ENCODE measurements at places on chromosomes 12 and 14.

DNA sequence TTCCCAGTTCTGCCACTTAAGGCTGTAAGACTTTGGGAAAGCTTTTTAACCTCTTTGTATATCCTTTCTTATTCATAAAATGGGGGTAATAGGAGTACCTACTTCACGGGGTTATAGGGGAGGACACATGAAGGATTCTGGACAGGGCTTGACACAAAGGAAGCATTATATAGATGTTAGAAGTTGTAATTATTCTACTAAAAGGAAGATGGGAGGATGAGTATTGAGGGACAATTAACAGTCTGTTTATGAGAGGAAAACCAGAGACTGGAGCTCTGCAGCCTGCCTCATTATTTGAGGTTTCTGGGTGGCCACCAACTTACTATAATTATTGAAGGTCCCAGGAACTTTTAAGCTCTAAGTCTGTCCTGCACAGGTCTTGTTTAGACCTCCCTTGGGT is 34.0 kb downstream of the PELI2 start:
- no peak overlapping the region for H3K27ac ChIP-seq
- H3K36me3 ChIP-seq, result no peaks in the 10 kb centered on the region
- no peaks in the 10 kb centered on the region for H3K4me1 ChIP-seq

GRCh38 chr12:118979763-118980406 is 1.5 kb upstream of the SRRM4 start:
- no peak overlapping the region for H3K4me3 ChIP-seq
- H3K4me1 ChIP-seq, result no peaks in the 10 kb centered on the region
- H3K27me3 ChIP-seq, result no peaks in the 10 kb centered on the region
- no peak overlapping the region for H3K27ac ChIP-seq
- peak; percentile 25 for DNase-seq

GRCh38 chr12:103833891-103834290 is 7.1 kb downstream of the NT5DC3 start:
- no peak overlapping the region for H3K27ac ChIP-seq
- H3K27me3 ChIP-seq, result no peaks in the 10 kb centered on the region
- no peaks in the 10 kb centered on the region for H3K4me1 ChIP-seq
- H3K36me3 ChIP-seq, result no peaks in the 10 kb centered on the region
- no peak overlapping the region for H3K4me3 ChIP-seq

GRCh38 chr12:107359382-107359781 is 266.0 kb upstream of the CRY1 start:
- H3K4me1 ChIP-seq, result peaks cover 31% of the 10 kb centered on the region
- no peaks in the 10 kb centered on the region for H3K27me3 ChIP-seq
- H3K4me3 ChIP-seq, result no peak overlapping the region
- no peaks in the 10 kb centered on the region for H3K36me3 ChIP-seq
- DNase-seq, result peak; percentile 56

- DNase-seq, result no peak
- no peaks in the 10 kb centered on the region for H3K4me1 ChIP-seq
- H3K4me3 ChIP-seq, result no peak overlapping the region
- H3K36me3 ChIP-seq, result no peaks in the 10 kb centered on the region
- H3K27ac ChIP-seq, result no peak overlapping the region
Observed at GRCh38 chr14:92492258-92492657, 21.3 kb upstream of the RIN3 start.

- no peak overlapping the region for H3K4me3 ChIP-seq
- no peaks in the 10 kb centered on the region for H3K36me3 ChIP-seq
- no peak overlapping the region for H3K27ac ChIP-seq
- H3K4me1 ChIP-seq, result peaks cover 12% of the 10 kb centered on the region
- DNase-seq, result peak; percentile 10
Observed at GRCh38 chr14:73602994-73603393, 9.3 kb upstream of the ACOT6 start.

DNA sequence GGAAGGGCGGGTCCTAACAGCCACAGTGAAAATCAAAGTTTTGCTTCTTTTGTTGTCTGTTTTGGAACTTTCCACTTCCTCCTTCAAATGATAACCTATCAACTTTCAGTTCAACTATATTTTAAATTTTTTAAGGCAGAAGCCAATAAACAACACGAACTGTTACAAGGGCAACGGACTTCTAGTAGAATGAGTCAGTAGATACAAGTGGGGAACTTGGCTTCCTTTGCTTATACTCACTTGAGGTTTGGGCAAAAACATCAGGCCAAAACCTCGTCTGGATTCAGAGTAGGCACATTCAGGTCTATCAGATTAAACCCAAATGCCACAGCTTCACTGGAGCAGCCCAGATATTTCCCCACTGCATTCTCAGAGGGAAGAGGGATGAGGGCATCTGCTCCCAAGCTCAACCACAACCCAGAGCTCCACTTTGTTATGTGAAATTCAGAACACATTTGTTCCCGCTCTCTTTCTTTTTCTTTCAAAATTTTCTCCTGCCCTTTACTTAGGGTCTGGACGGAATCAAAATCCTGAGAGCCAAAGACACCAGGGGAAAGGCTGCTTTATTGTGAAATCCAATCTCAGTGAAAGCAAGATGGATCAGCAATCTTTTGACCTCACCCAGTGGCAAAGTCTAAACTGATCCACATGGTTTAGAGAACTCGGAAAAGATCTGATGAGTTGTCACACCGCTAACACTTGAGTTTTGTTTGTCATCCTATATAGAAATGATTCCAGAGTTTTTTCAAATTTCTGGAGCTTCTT is 152.5 kb upstream of the BTG1 start:
- H3K36me3 ChIP-seq, result no peaks in the 10 kb centered on the region
- H3K27ac ChIP-seq, result no peak overlapping the region
- no peak overlapping the region for H3K4me3 ChIP-seq
- no peak for DNase-seq
- H3K4me1 ChIP-seq, result peaks cover 7% of the 10 kb centered on the region
- no peaks in the 10 kb centered on the region for H3K27me3 ChIP-seq

GRCh38 chr12:128076188-128076587 is 190.8 kb upstream of the TMEM132C start:
- DNase-seq, result no peak
- H3K27ac ChIP-seq, result no peak overlapping the region
- H3K27me3 ChIP-seq, result no peaks in the 10 kb centered on the region
- H3K36me3 ChIP-seq, result no peaks in the 10 kb centered on the region

DNA sequence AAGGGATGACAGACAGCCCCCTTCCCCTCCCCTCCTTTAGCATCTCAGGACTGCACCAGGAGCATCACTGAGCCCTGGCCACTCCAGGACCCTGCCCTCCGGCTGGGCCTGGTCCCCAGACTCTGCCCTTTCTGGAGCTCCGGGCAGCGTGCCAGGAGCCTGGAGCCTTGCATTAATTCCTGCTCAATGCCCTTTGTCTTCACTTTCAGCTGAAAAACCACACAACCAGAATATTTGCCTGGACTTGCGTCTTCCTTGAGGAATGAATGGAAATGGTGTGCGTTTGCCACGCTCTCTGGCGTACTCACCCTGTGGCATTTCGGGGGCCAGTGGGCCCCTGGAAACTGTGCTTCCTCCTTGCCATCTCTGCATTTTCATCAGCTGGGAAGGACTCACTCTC is 8.5 kb upstream of the RFLNA start:
- H3K4me1 ChIP-seq, result peaks cover 28% of the 10 kb centered on the region
- H3K27ac ChIP-seq, result peak overlapping the region; percentile 36
- H3K27me3 ChIP-seq, result no peaks in the 10 kb centered on the region
- no peak overlapping the region for H3K4me3 ChIP-seq
- H3K36me3 ChIP-seq, result no peaks in the 10 kb centered on the region
- DNase-seq, result peak; percentile 87

- H3K27ac ChIP-seq, result no peak overlapping the region
- H3K36me3 ChIP-seq, result no peaks in the 10 kb centered on the region
- no peaks in the 10 kb centered on the region for H3K4me1 ChIP-seq
- no peak for DNase-seq
- H3K4me3 ChIP-seq, result no peak overlapping the region
Observed at GRCh38 chr14:93643127-93643526, 145.2 kb downstream of the PRIMA1 start.

DNA sequence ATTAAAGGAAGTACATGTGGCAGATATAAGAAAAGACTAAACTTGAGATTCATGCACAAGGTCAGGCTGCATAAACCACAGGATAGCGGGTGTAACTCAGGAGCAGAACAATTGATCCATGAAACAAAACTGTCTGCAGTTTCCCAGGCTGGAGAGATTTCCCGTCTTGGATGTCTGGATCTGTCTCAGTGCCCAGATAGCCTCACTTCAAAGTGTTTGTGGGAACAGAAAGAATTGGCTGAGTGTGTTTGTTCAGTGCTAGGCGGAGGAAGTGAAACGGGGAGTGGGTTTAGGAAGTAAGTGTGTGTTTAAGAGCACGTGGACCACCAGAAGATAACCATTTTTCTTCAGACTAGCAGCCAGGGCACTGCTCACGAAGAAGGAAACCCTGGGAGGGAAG is 1.4 kb upstream of the RNASE10 start:
- no peak overlapping the region for H3K4me3 ChIP-seq
- DNase-seq, result no peak
- H3K27me3 ChIP-seq, result no peaks in the 10 kb centered on the region
- H3K27ac ChIP-seq, result no peak overlapping the region
- no peaks in the 10 kb centered on the region for H3K36me3 ChIP-seq
- H3K4me1 ChIP-seq, result no peaks in the 10 kb centered on the region

- DNase-seq, result no peak
- H3K27ac ChIP-seq, result no peak overlapping the region
- H3K4me3 ChIP-seq, result no peak overlapping the region
- H3K4me1 ChIP-seq, result no peaks in the 10 kb centered on the region
- H3K36me3 ChIP-seq, result no peaks in the 10 kb centered on the region
Observed at GRCh38 chr14:62304257-62304656, 542.0 kb downstream of the SNAPC1 start.

- no peaks in the 10 kb centered on the region for H3K36me3 ChIP-seq
- no peak overlapping the region for H3K4me3 ChIP-seq
- H3K4me1 ChIP-seq, result no peaks in the 10 kb centered on the region
- no peak overlapping the region for H3K27ac ChIP-seq
- DNase-seq, result peak; percentile 13
Observed at GRCh38 chr12:111174251-111174960, 194.5 kb downstream of the PHETA1 start.

- no peaks in the 10 kb centered on the region for H3K27me3 ChIP-seq
- no peak overlapping the region for H3K4me3 ChIP-seq
- H3K27ac ChIP-seq, result no peak overlapping the region
- DNase-seq, result no peak
Observed at GRCh38 chr12:104342147-104342546, 38.6 kb downstream of the EID3 start.

- no peak overlapping the region for H3K4me3 ChIP-seq
- H3K36me3 ChIP-seq, result no peaks in the 10 kb centered on the region
- H3K27ac ChIP-seq, result no peak overlapping the region
Observed at GRCh38 chr14:57755018-57755521, 110.8 kb downstream of the SLC35F4 start.

DNA sequence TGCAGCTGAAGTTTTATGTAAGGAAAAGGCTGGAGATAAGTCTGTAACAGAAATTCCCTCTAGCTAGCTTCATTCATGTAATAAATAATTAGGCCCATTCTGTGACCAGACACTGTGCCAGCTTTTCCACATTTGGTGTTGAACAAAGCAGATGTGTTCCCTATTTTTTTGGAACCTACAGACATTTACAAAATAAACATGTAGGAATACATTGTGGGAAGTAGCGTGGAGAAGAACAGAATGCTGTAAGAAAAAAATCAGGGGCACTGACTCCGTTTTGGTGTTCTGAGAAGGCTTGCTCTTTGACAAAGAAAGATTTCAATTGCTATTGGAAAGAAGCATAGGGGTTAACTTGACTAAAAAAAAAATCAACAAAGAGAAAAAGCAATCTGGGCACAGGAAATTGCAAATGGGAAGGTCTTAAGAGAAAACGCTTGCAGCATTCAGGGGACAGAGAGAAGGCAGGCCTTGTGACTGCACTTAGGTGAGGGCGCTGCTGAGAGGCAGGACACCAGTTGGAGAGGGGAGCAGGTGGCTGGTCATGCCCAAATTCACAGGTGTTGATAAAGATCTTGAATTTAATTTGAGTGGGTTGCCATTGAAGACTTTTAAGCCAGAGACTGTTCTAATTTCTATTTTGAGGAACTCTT is 4.0 kb downstream of the FAR2 start:
- H3K4me3 ChIP-seq, result no peak overlapping the region
- H3K27ac ChIP-seq, result no peak overlapping the region
- H3K27me3 ChIP-seq, result no peaks in the 10 kb centered on the region
- peak; percentile 39 for DNase-seq
- peaks cover 23% of the 10 kb centered on the region for H3K4me1 ChIP-seq

GRCh38 chr12:10750385-10750727 is 27.2 kb upstream of the YBX3 start:
- H3K4me3 ChIP-seq, result no peak overlapping the region
- DNase-seq, result no peak
- H3K36me3 ChIP-seq, result no peaks in the 10 kb centered on the region
- H3K27ac ChIP-seq, result no peak overlapping the region

DNA sequence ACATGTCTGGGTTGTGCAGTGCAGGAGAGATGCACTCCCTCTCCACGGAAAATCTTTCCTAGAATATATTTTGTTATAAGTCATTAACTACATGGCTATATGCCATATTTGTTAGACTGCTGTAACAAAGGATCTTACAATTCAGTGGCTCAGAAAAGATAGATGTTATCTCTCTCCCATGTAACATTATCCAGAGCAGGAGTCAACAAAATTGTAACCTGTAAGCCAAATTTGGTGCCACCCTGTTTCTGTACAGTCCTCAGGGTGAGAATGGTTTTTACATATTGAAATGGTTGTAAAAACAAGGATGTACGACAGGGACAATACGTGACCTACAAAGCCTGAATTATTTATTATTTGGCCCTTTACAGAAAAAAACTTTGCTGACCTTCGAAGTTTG is 155.5 kb downstream of the KIF21A start:
- no peak overlapping the region for H3K4me3 ChIP-seq
- peaks cover 12% of the 10 kb centered on the region for H3K27me3 ChIP-seq
- no peaks in the 10 kb centered on the region for H3K4me1 ChIP-seq

DNA sequence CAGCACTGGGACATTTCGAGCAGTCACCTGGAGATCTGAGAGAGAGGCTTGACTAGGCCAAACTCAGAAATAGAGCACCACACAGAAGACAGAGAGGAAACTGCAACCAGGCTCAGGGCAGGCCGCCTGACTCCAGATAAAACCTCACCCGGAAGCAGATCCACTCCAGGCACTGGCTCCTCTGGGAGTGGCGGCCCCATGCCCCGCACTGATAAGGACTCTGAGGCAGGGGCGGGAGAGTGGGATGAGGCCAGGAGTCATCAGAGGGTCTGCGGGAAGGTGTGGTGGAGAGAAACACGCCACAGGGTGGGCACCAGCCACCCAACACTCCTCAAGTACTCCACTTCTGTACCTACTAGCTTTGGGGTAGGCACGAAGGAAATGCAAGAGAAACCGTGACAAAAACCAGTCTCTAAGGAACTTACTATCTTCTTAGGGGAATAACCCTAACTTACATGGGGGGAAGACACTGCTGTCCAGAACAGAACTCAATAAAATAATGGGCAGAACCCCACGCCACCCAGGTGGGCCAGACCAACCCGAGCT is 71.3 kb downstream of the CHGA start:
- H3K4me1 ChIP-seq, result peaks cover 47% of the 10 kb centered on the region
- no peak for DNase-seq
- H3K27ac ChIP-seq, result no peak overlapping the region
- H3K27me3 ChIP-seq, result no peaks in the 10 kb centered on the region
- H3K36me3 ChIP-seq, result peaks cover 7% of the 10 kb centered on the region

Data from SJCRH30 (cell line).